ENCODE measurements at places on chromosomes 1 and 21.

DNA sequence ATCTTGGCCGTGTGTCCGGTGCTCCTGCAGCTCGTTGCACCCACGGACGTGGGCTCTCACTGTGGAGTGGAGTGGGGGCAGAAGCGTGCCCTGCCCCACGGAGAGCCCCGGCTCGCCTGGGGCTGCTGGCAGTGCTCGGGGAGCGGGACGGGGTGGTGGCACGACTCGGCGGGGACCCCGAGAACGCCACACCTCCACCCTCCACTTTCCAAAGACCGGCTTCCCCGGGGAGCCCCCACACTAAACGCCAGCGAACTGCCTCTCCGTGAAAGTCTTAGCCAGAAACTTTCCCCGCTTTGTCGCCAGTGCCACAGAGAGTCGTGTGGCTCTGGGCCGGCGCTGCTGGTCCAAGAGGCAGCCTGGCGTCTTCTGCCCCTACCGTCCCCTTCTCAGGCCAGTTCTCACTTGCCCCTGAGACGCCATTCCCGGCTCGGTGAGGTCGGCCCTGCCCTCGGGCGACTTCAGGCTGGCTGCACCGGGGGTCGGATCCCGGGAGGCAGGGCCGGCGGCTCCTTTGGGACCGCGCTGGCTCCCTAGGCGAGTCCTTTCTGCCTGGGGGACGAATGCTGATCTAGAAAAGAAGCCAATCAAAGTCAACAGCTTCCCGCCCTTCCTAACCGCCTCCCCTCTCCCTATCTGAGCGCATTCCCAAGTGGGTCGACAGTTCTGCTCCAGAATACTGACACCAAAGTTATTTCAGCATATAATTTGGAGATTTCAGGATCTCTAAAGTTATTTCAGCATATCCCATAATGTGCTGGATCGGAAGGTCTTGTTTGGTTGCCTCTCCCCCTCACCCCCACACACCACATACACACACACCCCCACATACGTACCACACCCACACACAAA lies 2.6 kb upstream of the SAMD13 start:
- DNase-seq: no peak

- no peak for DNase-seq
Observed at GRCh38 chr1:6686294-6686693, 15.3 kb downstream of the DNAJC11 start.

- no peak for DNase-seq
Observed at GRCh38 chr1:44829506-44830384, 13.3 kb downstream of the PTCH2 start.

DNA sequence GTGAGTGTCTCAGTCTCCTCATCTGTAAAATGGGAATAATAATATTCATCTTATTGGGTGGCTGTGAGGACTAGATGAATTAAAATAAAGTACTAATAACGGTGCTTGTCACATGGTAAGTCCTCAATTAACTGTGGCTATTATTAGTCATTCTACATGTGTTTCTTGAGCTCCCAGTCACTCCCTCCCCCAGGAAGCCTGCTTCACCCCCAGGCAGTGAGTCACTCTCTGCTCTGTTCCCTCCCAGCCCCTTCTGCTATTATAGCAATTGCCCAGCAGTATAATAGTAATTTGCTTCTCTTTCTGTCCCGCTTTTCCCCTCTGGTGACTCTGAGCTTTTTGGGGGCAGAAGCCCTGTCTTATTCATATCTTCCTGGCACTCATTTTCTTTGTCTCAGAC lies 102.0 kb downstream of the BEND5 start:
- no peak for DNase-seq

DNA sequence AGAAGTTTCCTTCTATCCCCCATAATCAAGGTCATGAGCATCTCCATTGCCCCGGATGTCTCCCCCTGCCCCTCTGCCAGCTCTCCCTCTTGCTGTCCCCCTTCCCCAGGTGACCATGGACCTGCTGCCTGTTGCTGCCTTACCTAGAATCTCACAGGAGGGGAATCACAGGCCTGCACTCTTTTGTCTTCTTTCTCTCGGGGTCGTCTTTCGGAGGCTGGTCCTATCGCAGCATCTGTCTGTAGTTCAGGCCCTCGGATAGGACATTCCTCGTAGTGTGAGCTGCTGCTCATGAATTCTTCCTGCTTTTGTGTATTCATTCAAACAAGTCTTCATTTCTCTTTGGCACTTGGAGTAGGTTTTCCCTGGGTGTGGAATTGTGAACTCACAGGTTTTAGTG lies 39.9 kb upstream of the ACTRT2 start:
- no peak for DNase-seq

DNA sequence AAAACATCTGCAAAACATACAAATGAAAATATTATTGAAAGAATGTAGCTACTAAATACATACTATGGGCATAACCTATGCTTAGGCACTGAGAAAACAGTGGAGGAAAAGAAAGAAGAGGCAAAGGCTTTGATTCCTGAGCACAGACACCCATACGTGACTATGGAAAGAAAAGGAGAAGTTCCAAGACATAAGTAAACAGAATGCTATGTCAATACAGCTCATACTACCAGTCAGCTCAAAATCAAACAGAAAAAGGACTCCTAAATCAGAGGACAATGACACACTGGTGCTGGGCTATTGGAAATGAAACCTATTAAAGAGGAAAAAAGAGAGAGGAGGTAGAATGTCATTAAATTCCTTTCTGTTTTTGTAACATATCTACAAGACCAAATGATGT lies 225.4 kb downstream of the SMYD3 start:
- DNase-seq: no peak

DNA sequence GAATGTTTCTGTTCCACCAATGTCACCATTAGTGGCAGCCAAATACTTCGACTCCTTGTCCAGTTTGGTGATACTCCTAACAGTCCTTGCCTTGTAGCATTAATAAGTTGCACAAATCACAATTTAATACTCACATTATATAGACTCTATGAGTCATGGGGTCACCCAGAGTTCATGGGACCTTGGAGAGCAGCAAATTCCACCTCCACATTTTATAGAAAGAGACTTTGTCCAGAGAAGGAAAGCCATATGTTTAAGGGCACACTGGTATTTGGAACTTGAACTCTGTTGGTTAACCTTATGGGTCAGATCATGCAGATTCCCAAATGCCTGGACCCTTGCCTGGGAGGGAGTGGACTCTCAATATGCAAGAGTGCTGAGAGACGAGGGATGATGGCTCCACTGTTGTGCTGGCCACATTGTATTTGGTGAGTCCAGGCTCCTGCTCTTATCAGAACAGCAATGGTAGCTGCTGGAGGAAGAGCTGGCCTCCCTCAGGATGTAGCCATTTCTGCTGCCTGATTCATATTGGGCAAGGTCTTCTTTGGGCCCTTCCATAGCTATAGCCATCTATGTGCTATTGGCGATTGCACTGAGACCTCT lies 30.6 kb downstream of the DNAJC6 start:
- no peak for DNase-seq

DNA sequence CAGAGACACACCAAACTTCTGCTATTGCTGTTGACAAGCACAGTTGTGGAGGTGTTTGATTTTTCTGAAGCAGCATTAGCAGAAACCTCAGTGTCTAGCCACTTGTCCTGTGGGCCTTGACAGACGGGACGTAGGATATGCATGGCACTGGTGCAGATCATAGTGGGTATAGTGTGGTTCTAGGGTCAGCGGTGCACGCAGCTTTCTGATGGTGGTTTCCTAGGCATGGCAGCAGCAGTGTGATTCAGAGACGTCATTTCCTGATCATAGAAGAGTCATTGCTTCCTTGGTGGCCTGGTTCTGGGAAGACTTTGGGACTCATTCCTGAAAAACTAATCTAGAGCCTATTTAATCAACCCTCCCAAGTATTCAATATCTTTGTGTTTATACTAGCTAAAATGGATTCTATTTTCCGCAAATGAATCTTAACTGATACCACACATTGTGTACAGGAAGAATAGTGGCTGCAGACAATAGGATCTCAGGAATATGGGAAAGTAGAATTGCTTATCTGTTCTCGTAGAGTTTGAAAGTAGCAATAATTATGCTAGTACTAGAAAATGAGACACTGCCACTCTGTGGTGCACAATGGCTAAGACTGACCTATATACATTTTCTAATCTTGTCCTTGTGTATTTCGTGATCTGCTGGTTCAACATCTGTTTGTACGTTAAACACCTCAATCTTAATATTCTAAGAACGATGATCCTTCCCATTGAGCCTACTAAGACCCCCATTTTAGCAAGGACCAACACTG lies 2.8 kb upstream of the USP1 start:
- DNase-seq: no peak

DNA sequence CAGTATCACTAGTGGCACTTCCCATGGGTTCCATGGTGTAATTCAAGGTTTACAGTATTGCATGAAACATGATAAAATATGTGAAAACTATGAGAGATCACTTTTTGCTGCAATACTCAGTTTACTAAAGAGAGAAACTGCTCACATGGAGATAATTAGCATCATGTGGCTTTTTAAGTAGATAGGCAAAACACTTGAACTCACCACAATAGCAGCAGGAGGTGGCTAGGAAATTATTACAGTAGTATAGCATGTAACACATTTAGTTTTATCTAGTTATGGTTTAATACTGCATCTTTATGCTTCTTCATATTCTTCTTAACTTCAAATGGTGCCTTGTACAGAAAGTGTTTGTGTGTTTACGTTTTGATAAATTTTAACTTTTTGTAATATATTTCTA lies 698.5 kb upstream of the BRINP3 start:
- DNase-seq: no peak

- no peak for DNase-seq
Observed at GRCh38 chr1:165411396-165411795, 33.5 kb downstream of the RXRG start.
